ENCODE measurements at places on chromosomes 3 and 15. TPM values are rescaled to one million over a fixed set of nuclear protein-coding genes. Genes with fewer than 3 reads are reported as not detected.

GRCh38 chr3:127136024-127136600 is 56.8 kb upstream of the PRR23E start:
- DNase-seq = no peak

Gene LRRC49
- total RNA-seq = 8.3 TPM

GRCh38 chr15:25730918-25731317 is 132.2 kb downstream of the ATP10A start:
- no peak for DNase-seq

- no peak for DNase-seq
Measured at GRCh38 chr15:34986771-34987480, 1.2 kb downstream of the ZNF770 start.

DNA sequence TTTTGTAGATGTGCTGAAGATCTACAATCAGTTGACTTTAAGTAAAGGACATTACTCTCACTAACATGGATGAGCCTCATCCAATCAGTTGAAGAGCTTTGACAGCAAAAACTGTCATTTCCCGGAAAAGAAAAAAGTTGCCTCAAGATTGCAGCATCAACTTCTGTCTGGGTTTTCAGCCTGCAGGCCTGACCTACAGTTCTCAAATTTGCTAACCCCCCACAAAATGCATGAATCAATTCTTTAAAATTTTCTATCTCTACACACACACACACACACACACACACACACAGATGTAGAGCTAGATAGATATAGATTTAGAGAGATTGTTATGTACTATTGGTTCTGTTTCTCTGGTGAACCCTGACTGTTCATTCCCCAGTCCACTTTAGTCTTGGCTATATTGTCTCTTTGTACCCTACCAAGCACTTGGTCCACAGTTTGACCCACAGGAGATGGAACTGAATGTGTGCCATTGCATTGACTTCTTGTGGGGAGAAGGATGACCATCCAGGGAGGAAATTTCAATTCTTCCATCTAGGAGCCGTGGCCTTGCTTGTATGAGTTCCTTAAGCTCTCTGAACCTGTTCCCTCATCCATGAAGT is 228.3 kb downstream of the CLSTN2 start:
- DNase-seq = no peak

DNA sequence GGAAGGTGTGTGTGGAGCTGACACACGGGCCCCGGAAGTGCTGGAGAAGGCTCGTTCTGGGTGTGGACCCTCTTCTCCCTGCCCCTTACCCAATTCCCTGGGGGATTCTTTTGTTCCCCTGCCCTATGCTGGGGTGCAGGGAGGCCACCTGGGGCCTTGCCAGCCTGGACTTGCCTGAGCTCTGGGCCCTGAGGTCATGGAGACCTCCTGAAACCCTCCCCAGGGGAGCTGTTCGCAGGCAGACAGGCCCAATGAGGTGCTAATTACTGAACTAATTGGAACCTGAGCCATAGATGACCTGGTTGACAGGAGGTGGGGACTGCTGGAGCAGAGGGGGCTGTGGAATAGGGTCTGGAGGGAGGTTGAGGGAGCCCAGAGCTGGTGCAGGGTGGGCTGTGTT is 9.4 kb upstream of the C15orf39 start:
- DNase-seq = no peak

GRCh38 chr3:20240154-20240883 is 54.3 kb upstream of the SGO1 start:
- DNase-seq = no peak

- no peak for DNase-seq
Measured at GRCh38 chr3:133301194-133301593, 98.7 kb upstream of the BFSP2 start.

GRCh38 chr15:78085928-78086327 is 6.4 kb upstream of the SH2D7 start:
- no peak for DNase-seq

- no peak for DNase-seq
Measured at GRCh38 chr3:49120096-49120437, 556 bp downstream of the USP19 start.

DNA sequence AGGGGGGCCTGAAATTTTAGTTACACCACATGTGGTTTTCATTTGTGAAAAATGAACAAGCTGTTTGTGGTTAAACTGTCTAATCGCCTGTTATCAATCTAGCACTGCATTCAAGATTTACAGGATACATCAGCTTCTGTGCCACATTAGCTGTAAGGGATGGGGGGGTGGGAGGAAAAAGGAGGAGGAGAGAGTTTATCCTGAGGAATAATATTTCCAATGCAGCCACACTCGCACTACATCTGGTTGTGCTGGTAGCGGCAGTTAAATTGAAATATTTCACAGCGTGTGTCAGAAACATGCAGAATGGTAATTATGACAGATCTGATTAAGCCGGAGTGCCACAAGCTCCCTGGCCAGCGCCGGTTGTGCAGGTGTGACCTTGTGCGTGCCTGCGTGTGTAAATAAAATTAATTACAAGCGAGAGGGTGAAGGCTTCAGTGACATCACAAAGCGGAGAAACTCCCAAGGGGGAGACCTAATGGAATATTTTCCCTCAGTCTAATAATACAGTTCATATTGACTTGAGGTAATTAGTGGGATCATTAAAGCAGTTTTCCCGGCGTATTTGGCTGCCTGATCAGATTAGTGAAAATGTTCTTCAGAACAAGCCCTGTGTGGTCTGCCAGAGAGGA is 55.5 kb downstream of the SATB1 start:
- no peak for DNase-seq

Gene CSTA
- total RNA-seq = not detected

GRCh38 chr3:38102444-38102814 is 34.5 kb downstream of the ACAA1 start:
- DNase-seq = no peak

- no peak for DNase-seq
Measured at GRCh38 chr3:107271787-107272387, 105.4 kb upstream of the CCDC54 start.

DNA sequence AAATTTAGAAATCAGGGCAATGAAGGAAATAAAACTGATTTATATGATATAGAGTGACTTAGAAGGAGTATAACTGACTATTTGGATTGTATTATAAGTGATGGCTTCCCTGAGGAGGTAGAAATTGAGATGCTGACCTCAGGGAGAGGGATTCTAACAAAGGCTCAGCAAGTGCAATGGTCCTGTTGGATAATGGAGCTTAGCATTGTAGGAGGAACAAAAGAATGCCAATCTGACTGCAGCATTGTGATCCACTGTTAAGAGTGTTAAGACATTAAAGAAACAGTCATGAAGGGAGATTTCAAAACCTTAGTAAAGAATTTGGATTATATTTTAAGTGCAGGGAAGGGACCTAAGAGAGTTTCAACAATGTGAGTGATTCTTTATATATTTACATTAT is 158.4 kb upstream of the NAALADL2 start:
- no peak for DNase-seq

Gene DUOX2
- total RNA-seq = 0.42 TPM

DNA sequence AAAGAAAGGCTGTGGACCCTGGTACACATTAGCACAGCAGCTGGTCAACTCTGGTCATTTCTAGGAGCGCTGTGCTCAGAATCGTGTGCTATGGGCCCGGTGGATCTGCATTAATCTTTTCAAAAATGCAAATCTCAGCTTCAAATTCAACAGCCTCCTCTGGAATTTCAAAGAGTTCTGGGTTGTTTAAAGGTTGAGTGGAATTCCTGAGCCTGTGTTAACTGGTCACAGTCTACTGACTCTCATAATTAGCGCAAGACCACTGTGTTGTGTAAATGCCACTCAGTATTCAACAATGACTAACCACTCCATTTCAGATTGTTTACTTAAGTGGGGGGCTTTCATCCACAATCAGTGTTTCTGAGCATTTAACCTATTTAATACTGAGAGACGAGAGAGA is 2.7 kb upstream of the ARNT2 start:
- DNase-seq = no peak

Gene GOLGA8S
- 0.07 TPM for total RNA-seq

DNA sequence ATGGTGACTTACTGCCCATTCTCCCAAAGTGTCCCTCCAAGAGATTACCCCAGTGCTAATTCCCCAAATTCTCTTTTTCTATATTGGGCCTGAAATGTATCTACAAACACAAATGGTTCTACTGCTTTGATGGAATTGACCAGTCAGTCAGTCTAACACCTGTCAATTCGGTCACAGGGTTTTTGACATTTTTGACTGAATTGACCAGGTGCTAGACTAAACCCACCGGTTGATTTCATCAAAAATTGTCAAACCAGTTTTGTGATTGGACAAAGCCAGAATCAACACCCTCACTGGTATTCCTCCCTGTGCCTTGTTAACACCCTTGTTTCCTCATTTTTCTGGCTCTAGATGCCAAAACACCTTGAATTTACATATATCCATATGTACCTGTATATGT is 398.4 kb upstream of the NR2F2 start:
- DNase-seq = no peak

- DNase-seq = no peak
Measured at GRCh38 chr3:179229177-179229576, 21.7 kb downstream of the KCNMB3 start.

DNA sequence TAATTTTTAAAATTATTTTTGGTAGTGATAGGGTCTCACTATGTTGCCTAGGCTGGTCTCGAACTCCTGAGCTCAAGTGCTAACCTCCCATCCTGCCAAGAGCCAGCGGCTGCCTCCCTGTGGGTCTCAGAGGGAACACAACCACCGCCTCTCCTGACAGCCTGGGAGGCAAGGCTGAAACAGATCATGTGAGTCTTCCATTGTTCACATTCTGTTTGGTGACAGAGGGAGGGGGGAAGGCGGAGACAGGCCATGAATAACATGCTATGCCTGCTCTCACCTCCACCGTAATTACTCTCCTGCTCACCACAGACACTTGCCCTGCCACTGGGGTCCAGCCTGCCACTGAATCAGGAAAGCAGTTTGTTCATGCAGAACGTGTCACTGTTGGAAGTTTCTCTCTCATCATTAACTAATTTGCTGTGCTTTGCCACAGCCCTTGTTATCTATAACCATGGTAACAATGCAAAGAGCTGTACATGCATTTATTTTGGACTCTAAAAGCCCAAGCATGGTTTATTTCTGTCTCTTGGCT is 78.4 kb upstream of the RASGRF1 start:
- DNase-seq = peak; percentile 84
